T-helper 1 cell (primary cell): ENCODE measurements at places on chromosomes 2 and 18.

- no peak for DNase-seq
These were observed 15.7 kb downstream of the IGFBP5 start for GRCh38 chr2:216679658-216680024.

- no peak for DNase-seq
These were observed 99.5 kb downstream of the DTNA start for GRCh38 chr18:34809451-34810072.

GRCh38 chr2:41038408-41038807, 586.5 kb upstream of the SLC8A1 start:
- DNase-seq, result no peak

GRCh38 chr2:96386470-96386869, 50.9 kb downstream of the NCAPH start:
- DNase-seq, result no peak
